Left renal cortex interstitium (tissue), 4 donors: ENCODE measurements at places on chromosomes 5 and 9. TPM values are rescaled to one million over a fixed set of nuclear protein-coding genes. Genes with fewer than 3 reads are reported as not detected.

Gene RNF14
- 62.3 TPM for polyA plus RNA-seq

Gene SLC35D2
- polyA plus RNA-seq = 38.2 TPM

- no peak for DNase-seq
Observed at GRCh38 chr5:90284375-90284774, 125.2 kb downstream of the CETN3 start.

- DNase-seq = no peak
Observed at GRCh38 chr9:97874624-97875023, 21.6 kb downstream of the FOXE1 start.

DNA sequence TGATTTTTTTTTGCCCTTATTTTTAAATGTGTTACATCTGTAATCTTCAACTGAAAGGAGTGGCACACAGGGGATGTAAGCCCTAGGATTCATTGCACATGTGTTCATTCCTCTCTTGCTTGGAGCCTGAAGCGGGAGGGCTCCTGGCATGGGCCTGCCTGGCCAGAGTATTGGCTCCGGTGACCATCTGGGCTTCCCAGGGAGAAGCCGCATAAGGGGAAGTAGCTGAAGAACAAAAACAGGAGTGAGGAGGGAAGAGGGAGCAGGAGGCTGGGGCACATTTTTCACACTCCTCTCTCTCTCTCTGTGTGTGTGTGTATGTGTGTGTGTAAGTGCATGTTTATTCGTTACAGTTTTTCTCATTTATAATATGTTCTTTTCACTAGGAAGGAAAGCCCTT, 269.9 kb downstream of the PRR16 start:
- DNase-seq = no peak
